D721Med (cell line): ENCODE measurements at places on chromosomes 16 and 17.

GRCh38 chr16:74216319-74216718 lies 80.3 kb upstream of the PSMD7 start:
- DNase-seq, result no peak

DNA sequence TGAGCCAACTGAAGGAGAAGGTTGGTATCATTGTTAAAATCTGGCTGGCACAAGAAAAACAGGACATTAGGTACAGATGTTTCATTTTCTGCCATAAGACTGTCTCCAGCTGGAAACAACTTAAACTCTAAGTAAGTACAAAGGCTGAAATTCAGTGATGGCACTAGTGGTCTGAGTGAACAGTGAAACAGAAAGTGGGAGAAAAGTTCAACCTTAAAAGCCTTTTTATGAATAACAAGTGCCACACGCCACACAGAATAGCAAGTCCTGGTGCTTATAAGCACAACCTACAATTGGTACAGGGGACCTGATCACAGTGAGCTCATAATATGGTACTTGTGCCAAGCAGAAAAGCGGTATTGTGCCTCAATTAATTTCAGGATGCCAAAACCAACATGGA lies 56.7 kb downstream of the CEP112 start:
- DNase-seq, result no peak

- no peak for DNase-seq
These were observed 20.5 kb upstream of the ERN1 start for GRCh38 chr17:64150237-64151015.

DNA sequence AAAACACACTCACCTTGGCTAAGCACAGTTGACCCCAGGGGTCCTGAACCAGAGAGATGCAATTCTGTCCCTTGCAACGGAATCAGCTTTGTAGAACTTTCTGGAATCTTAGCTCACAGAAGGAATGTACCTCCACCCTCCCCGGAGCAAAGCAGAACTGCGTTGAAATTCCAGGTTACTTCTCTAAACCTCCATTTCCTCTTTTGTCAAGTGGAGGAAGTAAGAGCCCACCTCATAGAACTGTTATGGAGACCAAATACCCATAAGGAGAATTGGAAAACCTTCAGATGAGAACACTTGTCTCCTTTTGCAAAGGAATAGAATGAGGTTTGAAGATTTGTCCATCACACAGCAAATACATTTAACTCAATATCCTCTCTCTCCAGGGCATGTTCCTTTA lies 86.6 kb upstream of the RBBP6 start:
- DNase-seq, result no peak

DNA sequence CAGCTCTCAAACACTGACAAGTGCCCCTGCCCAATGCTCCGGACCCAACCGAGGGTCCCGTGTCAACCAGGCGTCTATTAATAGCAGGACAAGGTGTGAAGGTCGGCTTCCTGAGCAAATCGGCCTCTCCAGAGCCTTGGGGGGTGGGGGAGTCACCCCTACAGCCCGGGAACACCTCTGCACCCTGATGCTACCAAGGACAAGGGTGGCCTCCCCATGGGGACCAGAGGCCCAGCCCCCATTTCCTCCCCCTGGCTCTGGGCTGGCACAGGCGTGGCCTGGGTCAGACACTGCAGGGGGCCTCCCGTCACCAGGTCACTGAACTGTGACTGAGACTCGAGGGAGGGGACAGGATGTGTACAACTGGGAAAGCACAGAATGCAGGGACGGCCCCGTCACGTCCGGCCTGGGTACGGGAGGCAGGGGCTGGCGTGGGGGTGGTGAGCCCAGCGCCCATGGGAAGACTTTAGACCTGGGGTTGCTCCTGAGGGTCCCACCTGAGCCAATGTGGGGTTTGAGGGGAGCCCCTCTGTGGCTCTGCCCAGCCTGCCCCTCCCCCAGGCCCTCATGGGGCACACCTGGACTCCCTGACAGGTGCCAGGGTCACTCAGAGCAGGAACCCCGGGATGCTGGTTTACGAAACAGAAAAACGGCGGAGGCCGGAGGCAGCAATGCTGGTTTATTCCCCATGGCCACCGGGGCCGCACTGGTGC lies 579 bp upstream of the CYBA start:
- no peak for DNase-seq

DNA sequence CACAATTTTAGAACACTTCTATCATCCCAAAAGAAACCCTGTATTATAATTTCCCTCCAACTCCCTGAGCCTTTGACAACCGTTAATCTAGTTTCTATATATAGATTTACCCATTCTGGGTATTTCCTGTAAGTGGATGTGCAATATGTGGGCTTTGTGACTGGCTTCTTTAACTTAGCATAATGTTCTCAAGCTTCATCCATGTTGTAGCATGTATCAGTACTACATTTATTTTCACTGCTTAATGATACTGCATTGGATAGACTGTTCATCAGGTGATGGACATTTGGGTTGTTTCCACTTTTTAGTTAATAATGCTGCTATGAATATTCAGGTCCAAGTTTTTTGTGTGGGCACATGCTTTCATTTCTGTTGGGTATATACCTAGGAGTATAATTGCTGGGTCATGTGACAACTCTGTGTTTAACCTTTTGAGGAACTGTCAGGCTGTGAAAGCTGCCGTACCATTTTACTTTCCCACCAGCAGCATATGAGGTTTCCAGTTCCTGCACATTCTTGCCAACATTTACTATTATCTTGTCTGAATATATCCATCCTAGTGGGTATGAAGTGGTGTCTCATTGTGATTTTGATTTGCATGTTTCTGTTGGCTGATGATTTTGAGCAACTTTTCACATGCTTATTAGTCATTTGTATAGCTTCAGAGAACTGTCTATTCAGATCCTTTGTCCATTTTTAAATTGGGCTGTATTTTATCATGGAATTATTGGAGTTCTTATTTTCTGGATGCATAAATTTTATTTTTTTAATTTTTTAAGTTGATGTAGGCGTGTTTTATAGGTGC lies 16.4 kb downstream of the REXO5 start:
- DNase-seq, result no peak

DNA sequence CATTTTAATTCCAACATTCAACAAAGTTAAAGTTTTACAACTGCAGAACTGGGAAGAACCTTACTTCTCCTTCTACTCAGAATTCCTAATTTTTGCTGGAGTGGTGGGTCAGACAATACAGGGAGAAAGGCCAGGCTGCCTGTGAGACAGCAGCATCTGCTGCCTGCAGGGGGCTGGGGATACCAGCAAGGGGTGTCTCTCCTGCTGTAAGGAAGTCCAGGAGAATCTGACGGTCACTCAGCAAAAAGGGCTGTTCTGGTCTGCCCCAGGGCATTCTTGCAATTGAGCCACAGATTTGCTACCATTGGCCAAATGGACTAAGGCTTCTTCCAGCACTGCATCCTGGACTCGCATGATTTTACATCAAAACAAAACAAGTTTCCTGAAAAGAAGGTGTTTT lies 426.6 kb upstream of the CDH11 start:
- DNase-seq, result no peak

DNA sequence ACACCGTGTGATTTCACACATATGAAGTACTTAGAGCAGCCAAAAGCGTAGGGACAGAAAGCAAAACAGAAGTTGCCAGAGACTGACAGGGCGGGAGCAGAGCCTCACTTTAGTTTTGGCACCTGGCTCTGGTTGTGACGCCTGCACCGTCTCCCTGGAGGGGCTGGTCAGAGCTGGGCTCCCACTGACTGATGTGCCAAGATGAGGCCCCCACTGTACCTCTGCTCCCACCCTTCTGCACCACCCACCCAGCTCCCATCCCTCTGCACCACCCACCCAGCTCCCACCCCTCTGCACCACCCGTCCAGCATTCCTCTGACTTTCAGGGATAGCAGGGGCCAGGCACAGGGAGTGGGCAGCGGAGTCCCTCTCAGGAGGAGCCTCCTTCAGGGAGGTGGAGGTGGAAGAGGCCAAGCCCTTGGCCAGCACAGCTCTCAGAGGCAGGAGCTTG lies 3.2 kb upstream of the PRSS21 start:
- DNase-seq, result no peak

- DNase-seq, result no peak
These were observed 8.2 kb downstream of the CAPN15 start for GRCh38 chr16:535446-536405.

GRCh38 chr16:73545290-73545689 lies 497.4 kb upstream of the ZFHX3 start:
- no peak for DNase-seq

GRCh38 chr16:80125677-80126076 lies 415.1 kb upstream of the DYNLRB2 start:
- DNase-seq, result no peak

GRCh38 chr16:55120408-55120807 lies 189.7 kb downstream of the IRX5 start:
- no peak for DNase-seq

GRCh38 chr17:58492238-58493121 lies 4.3 kb upstream of the HSF5 start:
- no peak for DNase-seq

GRCh38 chr17:17511881-17512858 lies 16.0 kb upstream of the RASD1 start:
- no peak for DNase-seq

- DNase-seq, result no peak
These were observed 89.4 kb upstream of the C17orf78 start for GRCh38 chr17:37286430-37286829.

- DNase-seq, result no peak
These were observed 15.9 kb downstream of the FAM83G start for GRCh38 chr17:18988546-18989173.

GRCh38 chr17:73955616-73956015 lies 247.9 kb upstream of the RPL38 start:
- DNase-seq, result no peak

- no peak for DNase-seq
These were observed at the start of gene C17orf107 for GRCh38 chr17:4899341-4900230. Gene C17orf107, plus strand, starts transcription at chr17:4899536. Its CDS starts 227 bp downstream, at chr17:4899763.

DNA sequence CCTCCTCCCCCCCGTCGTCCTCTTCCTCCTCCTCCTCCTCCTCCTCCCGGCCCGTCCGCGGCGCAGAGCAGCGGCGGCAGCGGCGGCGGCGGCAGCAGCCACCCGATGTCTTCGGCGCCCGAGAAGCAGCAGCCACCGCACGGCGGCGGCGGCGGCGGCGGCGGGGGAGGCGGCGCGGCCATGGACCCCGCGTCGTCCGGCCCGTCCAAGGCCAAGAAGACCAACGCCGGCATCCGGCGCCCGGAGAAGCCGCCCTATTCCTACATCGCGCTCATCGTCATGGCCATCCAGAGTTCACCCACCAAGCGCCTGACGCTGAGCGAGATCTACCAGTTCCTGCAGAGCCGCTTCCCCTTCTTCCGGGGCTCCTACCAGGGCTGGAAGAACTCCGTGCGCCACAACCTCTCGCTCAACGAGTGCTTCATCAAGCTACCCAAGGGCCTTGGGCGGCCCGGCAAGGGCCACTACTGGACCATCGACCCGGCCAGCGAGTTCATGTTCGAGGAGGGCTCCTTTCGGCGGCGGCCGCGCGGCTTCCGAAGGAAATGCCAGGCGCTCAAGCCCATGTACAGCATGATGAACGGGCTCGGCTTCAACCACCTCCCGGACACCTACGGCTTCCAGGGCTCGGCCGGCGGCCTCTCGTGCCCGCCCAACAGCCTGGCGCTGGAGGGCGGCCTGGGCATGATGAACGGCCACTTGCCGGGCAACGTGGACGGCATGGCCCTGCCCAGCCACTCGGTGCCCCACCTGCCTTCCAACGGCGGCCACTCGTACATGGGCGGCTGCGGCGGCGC lies at the start of gene FOXF1:
FOXF1 (plus strand) TSS at position 63 of the 797 bp plus-strand sequence; CDS start at position 106, 43 bp downstream.
- no peak for DNase-seq

DNA sequence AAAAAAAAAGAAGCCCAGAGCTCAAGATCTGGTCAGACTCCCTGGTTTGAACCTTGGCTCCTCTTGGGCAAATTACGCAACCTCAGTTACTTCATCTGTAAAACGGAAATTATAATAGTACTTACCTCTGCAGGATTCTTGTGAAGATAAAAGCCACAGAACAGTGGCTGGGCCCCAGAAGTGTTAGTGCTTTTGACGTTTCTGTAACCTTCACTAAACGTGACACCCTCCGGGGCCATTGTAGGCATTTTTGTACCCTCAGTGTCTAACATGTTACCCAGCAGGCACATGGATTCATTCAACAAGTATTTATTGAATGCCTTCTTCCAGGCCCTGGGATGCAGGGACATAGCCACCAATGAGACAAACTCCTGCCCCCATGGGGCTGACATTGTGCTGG lies 58.0 kb downstream of the PITPNC1 start:
- DNase-seq, result no peak

- no peak for DNase-seq
These were observed 21.5 kb upstream of the KCNJ16 start for GRCh38 chr17:70053241-70054234.

DNA sequence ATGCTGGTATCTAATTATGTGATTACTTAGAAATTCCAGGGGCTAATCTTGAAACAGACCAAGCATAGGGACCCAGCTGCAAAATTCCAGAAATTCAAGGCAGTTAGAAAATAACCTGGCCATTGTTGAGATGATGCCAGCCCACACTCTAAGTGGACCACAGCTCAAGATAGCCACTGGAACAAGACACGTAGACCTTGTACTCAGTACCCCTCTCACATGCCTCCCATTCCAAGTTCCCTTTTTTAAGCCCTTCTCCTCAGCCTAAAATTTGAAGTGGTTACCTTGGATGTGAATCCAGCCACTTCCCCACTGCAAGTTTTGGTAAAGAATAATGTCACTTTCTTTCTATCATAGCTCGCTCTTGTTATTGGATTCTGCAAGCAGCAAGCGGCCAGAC lies 4.1 kb upstream of the ZNF19 start:
- no peak for DNase-seq

- no peak for DNase-seq
These were observed 4.3 kb downstream of the RNF112 start for GRCh38 chr17:19415311-19415710.

- no peak for DNase-seq
These were observed 92.1 kb downstream of the CACNG1 start for GRCh38 chr17:67136191-67137025.

DNA sequence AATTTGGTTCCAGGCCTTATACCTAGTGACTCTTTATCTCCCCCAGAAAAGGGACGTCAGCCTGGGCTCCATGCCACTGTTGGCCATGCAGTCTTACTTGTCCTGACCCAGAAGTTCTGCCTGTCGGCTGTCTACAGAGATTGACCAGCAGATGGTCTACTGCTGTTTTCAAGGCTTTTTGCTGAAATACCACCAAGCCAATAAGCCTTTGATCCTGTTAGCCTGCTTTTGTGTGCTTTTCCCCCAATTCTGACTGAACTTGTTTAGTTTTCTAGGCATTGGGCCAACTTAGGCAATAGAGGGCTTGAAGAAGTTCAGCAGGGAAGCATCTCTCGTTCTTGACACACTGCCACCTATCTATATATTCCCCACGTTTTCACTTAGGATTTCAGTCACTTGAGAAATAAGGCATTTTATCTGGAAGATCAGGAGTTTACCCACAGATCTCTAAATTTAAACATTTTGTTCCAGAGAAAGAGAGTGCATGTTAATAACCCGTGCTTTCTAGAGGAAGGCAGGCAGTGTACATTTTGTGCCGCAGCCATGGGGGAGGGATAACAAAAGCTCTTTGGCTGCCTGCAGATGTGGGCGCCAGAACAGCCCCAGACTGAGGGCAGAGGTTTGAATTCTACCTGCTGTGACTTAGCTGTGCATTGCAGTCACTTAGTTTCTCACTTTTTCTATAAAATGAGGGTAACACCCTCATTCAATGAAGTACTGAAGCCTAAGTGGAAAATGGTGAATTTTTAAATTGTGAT lies 12.3 kb upstream of the CARMIL2 start:
- no peak for DNase-seq

GRCh38 chr17:8166731-8167130 lies 4.0 kb upstream of the VAMP2 start:
- DNase-seq, result no peak

GRCh38 chr17:48107137-48108055 lies at the start of gene SNX11:
Gene SNX11, plus strand, starts transcription at chr17:48107766. Its CDS starts 4,278 bp downstream, at chr17:48112044.
- peak; percentile 61 for DNase-seq

- no peak for DNase-seq
These were observed 38.1 kb downstream of the TEKT3 start for GRCh38 chr17:15303268-15303667.

GRCh38 chr17:7340179-7340578 lies 3.9 kb downstream of the ACAP1 start:
- DNase-seq, result no peak
